ENCODE measurements at places on chromosomes 13 and 19.

DNA sequence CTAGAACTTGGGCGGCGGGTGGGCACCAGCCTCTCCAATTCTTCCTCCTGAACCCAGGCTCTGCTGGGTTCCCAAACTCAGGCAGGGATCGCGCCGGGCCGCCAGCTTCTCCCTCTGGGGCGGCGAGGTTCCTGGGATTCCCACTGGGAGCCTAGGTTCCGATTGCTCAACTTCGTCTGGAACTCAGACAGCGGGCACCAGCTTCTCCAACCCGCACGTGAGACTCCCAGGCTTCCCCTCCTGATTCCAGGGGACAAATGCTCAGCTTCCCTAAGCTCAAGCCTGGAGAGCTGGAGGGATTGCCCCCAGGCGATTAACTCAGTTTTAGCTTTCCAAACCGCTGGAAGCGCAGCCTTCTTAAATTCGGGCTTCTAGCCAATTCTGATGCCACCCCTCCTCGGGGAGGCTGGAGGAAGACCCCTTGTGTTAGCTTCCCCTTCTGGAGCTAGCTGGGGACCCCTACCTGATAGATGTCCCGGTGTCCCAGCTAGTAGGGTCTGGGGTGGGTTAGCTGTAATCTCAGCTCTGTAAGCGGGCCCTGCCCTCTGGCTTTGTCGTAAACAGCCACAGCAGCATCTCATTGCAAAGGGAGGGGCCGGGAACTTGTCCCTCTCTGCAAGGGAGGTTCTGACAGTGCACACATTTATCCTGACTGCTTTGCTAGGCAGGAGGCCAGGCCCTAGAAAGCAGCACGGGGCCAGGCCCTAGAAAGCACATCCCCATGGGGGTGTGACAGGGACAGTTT lies 671 bp downstream of the MCOLN1 start:
- no peak for DNase-seq

- DNase-seq = no peak
Observed at GRCh38 chr19:21638776-21639175, 128.6 kb downstream of the ZNF100 start.

DNA sequence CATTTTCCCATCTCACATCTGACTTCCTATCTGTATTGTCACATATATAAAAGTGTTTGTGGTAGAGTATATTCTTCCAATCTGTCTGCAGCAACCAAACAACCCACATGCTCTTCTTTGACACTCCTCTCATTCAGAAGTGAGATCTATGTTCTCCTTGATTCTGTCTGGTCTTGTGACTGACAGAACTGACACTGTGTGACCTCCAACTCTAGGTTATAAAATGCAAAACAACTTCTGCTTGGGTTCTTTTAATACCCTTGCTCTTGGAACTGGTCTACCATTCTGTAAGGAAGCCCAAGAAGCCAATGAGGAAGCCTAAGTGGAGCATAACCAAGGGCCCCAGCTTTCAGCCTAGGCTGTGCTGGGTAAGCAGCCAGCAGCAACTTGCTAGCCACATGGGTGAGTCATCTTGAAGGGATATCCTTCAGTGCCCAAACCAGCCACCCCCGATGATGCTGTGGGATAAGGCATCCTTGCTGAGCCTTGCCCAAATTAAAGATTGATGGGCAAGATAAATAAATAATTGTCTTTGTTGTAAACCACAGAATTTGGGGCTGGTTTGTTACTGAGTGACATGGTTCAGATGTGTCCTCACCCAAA lies 18.4 kb upstream of the ITM2B start:
- DNase-seq = no peak

DNA sequence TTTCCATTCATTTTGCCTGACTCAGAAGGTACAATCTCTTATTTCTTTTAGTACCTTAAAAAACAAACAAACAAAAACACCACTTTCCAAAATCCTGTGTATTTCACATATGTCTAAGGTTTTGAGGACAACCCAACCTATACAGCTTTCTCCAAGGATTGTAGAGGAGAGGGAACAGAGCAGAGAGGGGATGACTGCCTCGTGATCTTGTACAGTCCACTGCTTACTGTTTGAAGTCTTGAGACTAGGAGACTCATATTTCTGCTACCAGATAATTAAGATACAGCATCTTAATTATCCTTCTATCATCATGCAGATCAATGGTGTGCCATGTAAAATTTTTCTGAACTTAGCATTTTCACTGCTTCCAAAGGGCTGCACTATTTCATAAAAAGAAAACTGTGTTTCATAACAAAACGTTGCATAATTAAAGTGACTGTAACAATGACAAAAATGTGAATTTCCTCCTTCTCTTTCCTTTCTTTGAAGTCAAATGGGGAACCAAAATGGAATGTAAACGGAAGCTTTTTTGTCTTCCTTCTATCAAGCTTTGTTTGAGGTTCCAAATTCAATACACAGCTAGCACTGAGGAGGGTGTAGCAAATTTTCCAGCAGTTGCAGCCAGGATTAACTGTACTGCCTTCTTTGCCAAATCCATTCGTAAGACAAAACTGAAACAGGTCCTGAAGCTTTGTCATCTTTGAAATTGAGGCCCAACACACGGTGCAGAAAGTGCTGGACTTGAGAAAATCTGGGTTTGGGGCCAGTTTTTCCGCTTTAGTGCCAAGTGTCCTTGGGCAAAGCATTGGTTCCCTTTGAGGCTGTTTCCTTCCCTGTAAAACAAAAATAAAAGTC lies 34.9 kb upstream of the RCBTB2 start:
- no peak for DNase-seq

GRCh38 chr19:38834104-38834490 lies 2.5 kb upstream of the ECH1 start:
- no peak for DNase-seq

- DNase-seq = no peak
Observed at GRCh38 chr19:4108767-4109625, 14.9 kb downstream of the MAP2K2 start.

DNA sequence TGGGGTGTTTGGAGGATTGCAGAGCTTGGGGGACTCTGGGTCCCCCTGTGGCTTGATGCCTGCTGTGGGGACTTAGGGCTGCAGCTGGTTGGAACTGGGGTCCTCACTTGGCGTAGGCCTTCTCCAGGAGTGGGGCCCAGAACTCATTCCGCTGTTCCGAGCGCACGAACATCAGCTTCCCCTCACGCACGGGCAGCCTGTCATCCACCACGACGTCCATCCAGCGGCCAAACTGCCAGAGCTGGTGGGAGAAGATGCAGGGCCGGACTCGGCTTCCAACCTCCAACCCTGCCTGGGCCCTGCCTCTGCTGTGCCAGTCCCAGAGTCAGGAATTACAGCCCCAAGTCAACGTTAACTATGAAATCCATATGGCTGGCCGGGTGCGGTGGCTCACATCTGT lies 2.6 kb downstream of the CAPN12 start:
- DNase-seq = no peak

GRCh38 chr13:48551329-48551728 lies 18.4 kb upstream of the RCBTB2 start:
- DNase-seq = no peak
